ENCODE measurements at places on chromosomes 11 and 22.

- no peak for DNase-seq
These were observed 124.2 kb downstream of the SWAP70 start for GRCh38 chr11:9787981-9788521.

DNA sequence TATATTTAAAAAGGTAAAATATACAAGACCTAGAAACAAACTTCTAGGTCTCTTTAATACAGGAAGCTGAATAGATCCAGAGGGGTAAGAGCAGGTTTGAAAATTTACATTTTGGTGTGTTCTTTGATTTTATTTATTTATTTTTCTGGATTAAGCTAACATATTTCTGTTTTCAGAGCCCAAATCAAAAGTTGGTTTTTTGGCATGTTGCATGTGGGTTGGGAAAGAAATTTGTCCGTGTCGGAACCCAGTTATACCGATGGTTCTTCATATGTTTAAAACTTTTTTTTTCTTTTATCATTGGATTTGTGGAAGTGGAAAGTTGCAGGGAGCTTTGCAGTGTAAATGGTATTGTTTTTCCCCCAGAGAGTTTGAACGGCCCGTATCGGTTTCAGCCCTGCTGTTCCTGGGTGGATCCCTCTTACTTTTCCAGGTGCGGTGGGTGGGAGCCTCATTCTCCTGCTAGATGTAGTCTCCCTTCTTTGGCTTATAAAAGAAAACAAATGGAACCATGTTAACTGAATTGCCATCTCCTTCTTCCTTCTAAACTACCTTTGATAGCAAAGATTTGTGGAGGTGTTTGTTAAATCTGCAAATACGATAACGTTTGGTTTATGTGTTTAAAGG, 746 bp downstream of the CTNND1 start:
- no peak for DNase-seq

DNA sequence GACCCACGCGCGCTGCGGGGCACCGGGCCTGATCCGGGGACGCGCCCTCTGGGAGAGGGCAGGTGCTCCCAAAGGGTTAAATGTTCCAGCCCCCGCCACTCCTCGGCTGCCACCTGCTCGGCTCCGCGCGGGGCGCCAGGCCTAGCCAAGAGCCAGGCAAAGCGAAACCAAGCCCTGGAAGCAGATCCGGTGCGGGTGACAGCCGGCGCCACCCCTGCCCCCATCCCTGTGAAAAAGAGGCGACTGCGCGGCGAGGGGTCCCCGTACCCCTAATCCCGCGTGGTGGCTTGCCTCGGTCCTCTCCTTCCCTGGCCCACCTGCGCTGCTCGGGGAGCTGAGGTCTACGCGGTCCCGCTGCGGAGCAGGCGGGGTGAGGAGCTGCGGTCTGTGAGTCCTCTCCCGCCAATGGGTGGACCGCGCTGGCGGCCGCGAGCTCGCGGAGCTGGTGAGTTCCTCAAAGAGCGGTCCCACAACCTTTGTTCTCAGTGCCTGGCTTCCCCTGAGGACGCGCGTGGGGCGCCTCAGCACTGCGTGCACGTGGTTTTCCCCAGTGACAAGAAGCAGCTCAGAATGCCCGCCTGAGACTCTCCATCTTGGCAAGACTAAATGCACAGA, at the start of gene ME3:
TSS of gene ME3 (minus strand) at position 610 of the 615 bp plus-strand sequence.
- peak; percentile 34 for DNase-seq

- DNase-seq = no peak
These were observed 1060.1 kb downstream of the NTM start for GRCh38 chr11:132430429-132431062.

DNA sequence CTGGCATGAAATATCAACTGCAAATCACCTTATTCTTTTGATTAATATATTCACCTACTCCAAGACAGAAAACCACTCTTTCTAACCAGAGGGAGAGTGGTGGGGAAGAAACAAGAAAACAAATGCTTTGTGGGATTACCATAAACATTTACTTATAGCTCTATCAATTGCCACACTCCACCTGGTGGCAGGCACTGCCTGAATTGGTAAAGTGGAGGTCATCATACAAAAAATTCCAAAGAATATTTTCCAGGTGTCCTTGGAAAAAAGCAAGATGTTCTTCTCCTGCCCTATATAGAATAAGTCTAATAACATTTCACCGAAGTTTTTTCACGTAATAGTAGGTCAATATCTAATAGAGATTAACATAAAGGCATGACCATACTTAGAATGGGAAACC, 45.3 kb downstream of the PHF21A start:
- DNase-seq = no peak

- DNase-seq = no peak
These were observed 701 bp downstream of the TMEM216 start for GRCh38 chr11:61392981-61393595.
